ENCODE measurements at places on chromosomes 5 and 9.

DNA sequence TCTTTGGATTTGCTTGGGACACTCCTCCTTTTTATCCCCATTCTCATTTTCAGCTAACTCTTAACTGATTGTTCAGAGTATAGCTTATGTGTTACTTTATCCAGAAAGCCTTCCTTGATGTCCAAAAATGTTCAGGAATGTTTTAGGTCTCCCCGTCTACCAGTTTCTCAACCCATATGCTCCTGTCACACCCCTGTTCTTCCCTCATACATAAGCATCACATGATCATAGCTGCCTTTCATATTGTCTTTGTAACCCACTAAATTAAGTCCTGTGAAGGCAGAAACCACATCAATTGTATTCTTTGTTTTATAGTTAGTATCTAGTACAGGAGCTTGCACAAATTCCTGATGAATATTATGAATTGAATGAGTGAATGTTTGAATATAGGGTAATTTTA is 321.9 kb upstream of the ACTBL2 start:
- DNase-seq = no peak

DNA sequence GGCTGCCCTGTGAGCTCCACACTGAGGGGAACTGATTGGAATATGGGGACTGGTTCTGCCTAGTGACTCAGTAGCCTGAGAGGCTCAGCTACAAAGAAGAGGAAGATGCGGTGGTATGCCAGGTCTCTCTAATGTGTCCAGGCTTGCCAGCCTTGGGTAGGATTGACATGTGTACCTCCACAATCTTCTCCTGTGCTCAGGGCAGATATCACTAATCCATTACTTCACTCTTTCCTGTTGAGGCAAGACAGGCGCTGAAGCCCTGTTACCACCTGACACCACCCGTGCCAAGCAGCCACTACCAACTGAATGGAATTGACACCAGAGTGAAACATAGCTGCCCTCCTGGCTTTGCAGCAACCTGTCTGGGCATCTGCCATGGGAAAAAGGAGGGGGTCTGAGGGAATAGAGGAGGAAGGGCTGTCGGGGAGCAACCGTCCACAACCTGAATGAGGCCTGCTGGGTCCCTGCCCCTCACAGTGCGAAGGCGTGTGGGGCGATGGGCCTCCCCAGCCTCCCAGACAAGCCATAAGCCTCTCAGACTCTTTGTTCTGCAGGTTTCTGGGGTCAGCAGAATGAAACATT is 114.7 kb upstream of the CXCL14 start:
- no peak for DNase-seq

DNA sequence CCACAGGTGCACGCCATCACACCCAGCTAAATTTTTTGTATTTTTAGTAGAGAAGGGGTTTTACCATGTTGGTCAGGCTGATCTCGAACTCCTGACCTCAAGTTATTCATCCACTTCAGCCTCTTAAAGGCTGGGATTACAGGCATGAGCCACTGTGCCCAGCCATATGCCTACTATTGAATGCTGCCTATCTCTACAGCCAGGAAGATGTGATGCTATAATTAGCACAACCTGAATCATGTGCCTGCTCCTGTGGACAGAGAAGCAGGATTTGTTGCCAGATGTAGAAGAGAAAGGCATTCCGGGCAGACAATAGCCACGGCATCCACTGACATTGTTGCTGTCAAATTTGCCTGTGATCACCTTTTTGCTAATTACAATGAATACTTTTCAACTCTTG is 24.4 kb upstream of the MLLT3 start:
- no peak for DNase-seq

DNA sequence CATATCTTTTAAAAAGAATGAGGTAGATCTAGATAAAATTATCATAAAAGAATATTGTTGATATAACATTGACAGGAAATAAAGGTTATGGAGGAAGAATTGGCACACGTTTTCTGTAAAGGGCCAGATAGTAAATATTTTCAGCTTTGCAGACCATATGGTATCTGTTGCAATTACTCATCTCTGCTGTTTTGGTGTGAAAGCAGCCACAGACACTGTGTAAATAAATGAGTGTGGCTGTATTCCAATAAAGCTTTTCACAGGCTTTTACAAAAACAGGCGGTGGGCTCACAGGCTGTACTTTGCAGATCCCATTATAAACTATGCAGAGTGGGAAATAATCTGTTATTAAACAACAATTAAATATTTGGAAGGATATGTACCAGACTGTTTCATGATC is 87.4 kb downstream of the SGCD start:
- no peak for DNase-seq

DNA sequence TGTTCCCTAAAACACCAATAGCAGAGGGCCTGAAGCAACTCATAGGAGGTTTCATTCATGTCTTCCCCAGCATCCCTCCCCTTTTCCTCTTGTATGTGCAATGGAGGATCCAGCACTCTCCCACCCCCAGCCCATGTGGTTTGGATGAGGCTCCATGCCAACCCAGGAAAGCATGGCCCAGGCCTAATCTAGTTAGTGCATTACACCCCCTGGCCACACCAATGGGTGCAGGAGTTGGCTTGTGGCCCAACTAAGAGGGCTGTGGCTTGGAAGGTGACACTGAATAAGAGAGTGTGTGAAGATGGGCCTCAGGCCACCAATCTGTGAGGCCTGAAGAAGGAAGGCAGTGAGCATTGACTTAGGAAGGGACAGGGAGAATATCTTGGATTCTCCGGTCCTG is 70.8 kb upstream of the SMIM23 start:
- no peak for DNase-seq

DNA sequence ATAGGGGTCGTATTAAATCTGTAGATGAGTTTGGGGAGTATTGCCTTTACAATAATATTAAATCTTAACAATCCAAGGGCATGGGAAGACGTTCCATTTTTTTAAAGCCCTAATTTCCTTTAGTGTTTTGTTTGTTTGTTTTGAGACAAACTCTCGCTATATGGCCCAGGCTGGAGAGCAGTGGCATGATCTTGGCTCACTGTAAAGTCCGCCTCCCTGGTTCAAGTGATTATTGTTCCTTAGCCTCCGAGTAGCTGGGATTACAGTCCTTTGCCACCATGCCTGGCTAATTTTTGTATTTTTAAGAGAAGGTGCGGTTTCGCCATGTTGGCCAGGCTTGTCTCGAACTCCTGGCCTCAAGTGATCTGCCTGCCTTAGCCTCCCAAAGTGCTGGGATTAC is 19.9 kb downstream of the NIPBL start:
- DNase-seq = no peak

DNA sequence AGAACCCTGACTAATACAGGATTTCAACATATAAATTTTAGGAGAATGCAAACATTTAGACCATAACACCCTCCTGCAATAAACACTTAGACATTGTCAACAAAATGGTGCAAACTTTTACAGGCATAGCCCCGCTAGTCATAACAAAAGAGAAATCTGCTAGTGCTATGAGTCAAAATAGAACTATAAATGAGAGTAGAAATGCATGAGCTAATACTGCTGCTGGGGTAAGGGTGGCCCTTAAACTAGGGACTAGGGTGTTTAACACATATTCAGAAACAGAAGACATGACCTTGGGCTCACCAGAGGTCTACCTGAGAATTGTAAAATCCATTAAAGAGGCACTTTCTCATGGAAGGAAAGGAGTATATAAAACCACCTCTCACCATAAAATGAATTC is 131.6 kb downstream of the TLR4 start:
- peak; percentile 70 for DNase-seq

GRCh38 chr5:60529001-60529400 is 171.0 kb downstream of the DEPDC1B start:
- DNase-seq = no peak

DNA sequence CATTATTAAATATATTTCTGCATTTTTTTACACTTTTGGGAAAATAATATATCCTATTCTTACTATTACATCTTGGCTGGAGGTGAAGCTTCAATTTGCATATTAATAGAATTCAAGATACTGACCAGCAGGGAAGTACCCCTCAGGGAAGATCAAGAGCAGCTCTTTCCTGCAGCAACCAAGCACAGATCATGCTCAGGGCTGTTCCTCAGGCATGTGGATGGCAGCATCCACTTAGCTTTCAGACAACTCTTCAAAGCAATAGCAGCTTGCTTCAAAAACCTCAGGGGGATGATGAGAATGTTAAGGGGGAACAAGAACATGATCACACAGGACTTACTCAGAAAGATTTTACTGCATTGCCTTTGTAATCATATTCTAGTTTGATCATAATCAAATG is 731.8 kb downstream of the SEMA5A start:
- no peak for DNase-seq

- DNase-seq = no peak
Observed at GRCh38 chr5:122314036-122314435, 2.0 kb downstream of the SNCAIP start.

DNA sequence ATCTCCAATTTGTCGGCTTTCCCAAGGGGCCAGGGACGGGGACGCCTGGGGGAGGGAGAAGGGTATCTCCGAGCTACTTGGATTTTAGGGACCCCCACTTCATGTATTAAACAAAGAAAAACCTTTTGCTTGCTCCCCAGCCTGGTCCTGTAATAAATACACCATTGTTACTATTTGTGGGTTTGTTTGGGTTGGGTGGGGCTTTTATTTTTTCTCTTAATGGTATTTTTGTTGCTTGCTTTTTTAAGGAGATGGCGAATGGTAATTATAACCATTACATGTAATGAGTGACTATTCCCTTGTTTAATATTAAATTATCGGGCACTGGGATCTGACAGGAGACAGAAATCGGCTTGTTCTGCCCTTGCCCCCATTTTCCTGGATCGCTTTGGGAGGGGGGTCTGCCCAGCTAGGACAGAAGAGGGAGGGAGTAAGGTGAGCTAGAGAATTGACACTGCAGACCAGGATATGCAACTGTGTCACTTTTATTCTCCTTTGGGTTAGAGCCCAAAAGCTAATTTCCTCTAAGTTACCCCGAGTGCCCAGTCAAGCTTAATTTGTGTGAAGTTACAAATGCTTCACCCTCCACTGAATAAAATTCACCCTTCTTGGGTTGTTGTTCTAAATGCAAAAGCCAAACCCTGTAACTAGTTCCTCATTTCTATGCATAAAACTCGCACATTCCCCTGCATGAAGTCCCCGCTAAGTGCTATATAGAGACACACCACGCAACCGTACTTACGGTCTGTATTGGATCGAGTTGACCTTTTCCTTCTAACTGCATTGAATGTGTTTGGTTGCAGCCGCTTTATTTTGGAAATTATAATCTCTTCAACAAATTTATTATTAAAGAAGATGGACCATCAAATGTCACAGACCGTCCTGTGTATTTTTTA is 1.6 kb upstream of the ZNF608 start:
- DNase-seq = no peak

DNA sequence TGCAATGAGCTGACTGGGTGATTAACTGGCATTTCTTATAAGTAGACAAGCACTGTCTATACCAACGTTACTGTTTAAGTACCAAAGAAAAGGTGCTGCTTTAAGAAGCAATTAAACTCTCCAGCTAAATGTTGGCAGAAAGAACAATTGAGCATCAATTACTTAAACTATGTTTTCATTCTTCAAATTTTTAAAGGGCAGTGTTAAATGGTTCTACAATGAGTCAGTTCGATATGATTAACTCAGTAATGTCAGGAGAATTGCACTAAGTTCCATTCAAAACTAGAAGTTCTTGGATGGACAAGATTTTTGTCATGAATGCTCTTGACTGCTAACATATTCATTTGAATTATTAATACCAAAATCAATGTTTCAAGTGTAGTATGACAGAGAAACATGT is 593.7 kb downstream of the DNAH5 start:
- no peak for DNase-seq

- DNase-seq = no peak
Observed at GRCh38 chr5:83562071-83562606, 90.6 kb downstream of the VCAN start.

DNA sequence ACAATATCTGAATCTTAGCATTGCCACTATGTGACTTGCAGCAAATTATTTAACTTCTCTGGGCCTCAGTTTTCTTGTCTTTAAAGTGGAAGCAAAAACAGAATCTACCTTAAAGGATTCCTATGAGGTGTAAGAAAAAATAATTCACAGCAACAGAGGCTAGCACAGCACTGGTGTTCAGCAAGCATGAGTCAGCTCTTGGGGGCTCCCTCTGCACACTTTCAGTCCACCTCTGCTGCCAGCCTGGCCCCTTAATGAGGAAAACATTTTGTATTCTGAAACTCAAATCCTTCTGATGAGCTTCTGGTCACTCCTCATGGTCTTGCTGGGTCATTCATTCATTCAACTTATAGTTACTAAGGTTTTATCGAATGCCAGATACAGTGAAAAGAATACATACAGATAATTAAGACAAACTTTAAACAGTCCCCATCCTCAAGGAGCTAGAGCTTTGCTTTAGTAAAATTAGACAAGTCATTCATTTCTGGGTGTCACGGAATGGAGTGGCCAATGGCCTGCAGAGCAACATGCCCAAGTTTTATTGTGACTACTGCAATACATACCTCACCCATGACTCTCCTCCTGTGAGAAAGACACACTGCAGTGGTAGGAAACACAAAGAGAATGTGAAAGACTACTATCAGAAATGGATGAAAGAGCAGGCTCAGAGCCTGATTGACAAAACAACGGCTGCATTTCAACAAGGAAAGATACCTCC is 26.8 kb upstream of the IQGAP2 start:
- no peak for DNase-seq

DNA sequence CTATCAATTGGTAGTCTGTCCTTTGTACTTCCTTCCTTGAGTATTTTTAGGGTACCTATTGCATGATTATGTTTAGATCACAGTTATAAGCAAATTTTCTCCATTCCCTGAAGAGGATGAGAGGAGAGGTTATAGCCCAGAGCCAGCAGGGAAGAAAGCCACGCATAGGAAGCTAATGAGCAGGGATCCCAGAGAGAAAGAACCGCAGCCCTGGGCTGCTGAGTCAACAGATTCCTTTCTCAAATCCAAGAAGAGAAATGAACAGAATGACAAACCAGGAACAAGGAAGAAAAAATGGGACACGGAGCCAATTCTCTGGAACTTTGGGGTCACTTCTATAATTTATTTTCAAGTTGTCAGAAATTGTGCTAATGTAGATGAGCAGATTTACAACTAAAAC is 284.5 kb downstream of the RFX3 start:
- DNase-seq = no peak

DNA sequence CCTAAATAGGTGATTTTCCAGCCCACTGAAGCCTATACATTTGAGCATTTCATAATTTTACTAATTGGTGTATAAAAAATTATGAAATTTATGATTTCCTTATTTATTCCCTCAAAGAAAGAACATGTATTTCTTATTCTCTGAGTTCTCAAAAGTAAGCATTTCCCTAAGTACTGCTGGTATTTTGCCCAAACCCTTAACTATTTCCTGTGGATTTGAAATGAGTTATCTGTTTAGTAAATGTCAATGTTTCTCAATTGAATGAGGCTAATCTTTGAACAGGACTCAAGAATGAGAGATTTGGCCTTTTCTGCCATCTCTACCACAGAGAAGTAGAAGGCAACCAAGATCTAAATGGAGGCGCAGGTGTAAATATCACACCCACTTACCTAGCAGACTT is 751.7 kb downstream of the TLE1 start:
- DNase-seq = no peak

Measured in activated CD4-positive, alpha-beta T cell treated with anti-CD3 and anti-CD28 coated beads, Interleukin-10, Interleukin-2, amounts not matched to agents 100 ng/mL and 50 ng/mL, durations not matched to agents 16 hours and 8 hours (primary cell).